NT2/D1 (cell line): ENCODE measurements at places on chromosomes 7 and 10.

GRCh38 chr7:150801946-150802771 lies 1.6 kb downstream of the TMEM176A start:
- no peak for DNase-seq

GRCh38 chr10:131102676-131103075 lies 208.8 kb downstream of the TCERG1L start:
- DNase-seq: no peak

DNA sequence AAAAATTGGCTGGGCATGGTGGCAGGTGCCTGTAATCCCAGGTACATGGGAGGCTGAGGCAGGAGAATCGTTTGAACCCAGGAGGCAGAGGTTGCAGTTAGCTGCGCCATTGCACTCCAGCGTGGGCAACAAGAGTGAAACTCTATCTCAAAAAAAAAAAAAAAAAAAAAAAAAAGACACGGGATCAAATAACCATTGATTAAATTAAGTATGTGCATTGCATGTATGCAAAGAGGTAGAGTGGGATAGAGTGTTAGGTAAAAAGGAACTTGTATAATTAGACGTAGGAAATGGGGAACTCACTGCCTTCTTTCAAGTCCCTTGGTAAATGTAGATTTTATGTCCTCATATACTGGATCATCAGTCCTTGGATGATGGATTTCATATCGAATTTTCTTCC lies 13.1 kb downstream of the VCL start:
- DNase-seq: no peak

- no peak for DNase-seq
Measured at GRCh38 chr10:29064680-29065079, 224.2 kb upstream of the LYZL1 start.

GRCh38 chr7:138975343-138976104 lies 5.7 kb downstream of the KIAA1549 start:
- DNase-seq: no peak

- no peak for DNase-seq
Measured at GRCh38 chr7:99365318-99366141, 9.0 kb upstream of the ARPC1B start.

DNA sequence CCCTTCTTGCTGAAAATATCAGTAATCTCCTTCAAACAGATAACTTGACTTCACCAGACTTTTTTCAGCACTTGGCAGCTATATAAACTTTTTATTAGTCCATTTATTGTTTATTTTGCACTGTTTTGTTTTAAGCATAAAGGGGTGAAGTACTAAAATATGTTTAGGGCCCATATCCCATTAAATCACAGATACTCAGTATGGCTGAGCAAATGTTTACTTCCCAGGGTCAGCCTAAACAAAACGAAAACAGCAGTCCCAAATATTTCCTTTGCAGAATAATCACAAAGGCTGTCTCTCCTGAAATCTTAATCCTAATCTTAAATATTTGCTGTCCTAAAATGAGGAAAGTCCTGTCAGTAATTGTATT lies 649.6 kb downstream of the TNS3 start:
- DNase-seq: no peak

DNA sequence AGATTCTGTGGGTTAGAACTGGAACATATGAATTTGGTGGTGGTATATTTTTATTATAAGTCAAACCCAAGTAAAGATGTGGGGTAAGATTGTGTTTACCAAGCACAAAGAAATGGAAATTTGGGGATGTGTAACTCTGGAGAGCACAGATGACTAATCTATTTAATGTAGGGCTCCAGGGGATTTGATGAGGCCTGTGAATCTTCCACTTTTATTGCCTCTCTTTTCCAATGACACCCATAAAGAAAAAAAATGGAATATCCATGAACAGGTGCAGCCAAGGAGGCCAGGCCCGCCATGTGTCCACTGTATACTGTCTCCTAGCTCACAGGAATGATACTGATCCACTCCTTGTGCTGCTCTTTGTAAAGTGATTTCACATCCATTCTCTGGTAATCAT lies 2.8 kb downstream of the SRGN start:
- no peak for DNase-seq

- DNase-seq: no peak
Measured at GRCh38 chr7:15798081-15798480, 111.6 kb upstream of the MEOX2 start.

GRCh38 chr7:29189743-29190201 lies 4.8 kb upstream of the CHN2 start:
- peak; percentile 96 for DNase-seq

- no peak for DNase-seq
Measured at GRCh38 chr10:29174389-29174788, 114.5 kb upstream of the LYZL1 start.

DNA sequence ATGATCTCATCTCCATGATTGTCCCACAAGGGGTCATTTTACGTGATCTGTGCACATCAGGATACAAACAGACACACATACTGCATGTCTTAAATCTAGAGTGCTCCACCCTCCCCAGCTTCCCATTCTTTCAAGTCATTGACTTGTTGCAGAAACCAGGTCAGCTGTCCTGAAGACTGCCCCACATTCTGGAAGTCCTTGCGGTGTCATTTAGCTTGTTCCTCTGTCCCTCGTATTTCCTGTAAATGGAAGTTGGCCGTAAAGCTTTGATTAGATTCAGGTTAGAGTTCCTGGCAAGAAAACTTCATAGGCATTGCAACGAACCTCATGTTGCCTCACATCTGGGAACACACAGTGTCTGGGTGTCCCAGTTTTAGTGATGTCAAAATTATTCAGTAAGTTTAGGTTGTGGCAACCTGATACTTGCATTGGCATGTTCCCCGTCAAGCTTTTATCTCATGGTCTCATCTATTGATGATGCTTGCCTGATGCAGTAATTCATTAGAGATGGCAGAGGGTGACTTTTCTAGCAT lies 417.4 kb upstream of the GALNT17 start:
- no peak for DNase-seq

GRCh38 chr10:120460776-120461175 lies 3.7 kb downstream of the PLPP4 start:
- DNase-seq: no peak

DNA sequence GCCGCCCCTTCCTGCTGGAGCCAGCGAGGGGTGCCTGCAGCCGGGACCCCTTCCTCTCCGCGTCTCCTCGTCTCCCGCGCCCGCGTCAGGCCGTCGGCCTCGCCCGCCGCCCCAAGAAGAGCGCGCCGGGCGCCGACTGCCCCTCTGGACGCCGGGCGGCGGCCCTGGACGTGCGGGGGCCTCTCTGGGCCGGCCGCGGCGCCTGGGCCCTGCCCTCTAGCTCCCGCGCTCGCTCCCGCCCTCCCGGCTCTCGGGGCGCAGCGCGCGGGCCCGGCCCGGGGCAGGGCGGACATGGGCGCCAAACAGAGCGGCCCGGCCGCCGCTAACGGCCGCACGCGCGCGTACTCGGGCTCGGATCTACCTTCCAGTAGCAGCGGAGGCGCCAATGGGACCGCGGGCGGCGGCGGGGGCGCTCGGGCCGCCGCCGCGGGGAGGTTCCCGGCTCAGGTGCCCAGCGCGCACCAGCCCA lies 704 bp downstream of the ZNRF2 start:
- DNase-seq: peak; percentile 22

- DNase-seq: no peak
Measured at GRCh38 chr7:140212100-140212881, 35.5 kb upstream of the KDM7A start.

DNA sequence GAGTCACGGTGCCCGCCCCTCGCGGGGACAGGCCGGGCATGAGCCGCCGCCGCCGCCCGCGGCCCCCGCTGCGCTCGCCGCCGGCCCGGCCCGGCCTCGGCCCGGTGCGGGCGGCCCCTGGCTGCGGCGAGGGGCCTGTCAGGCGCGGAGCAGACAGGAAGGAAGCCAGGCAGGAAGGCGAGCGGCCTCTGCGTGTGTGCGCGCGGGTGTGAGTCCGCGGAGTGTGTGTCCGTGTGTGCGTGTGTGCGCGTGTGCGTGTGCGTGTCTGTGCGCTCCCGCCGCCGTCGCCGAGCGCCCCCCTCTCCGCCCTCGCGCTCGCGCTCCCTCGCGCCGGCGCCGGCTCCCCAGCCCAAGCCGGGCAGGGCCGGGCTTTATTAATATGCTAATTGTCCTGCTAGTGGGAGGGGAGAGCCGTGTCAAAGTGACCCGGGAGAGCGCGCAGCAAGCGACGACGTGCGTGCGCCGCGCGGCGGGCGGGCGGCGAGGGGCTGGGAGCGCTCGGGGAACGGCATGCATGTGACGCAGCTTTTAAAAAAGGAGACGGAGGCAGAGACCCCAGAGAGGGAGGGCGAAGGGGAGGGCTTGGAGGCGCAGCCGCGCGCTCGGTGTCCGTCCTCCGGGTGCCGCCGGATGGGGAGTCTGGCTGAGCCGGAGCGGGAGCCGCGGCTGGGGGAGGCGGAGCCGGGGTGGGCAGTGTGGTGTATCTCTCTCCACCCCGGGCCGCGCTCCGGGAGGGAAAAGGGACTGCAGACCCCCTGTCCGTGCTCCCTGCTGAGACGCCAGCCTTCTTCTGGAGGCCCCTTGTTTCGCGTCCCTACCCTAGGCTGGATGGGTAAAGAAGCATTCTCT lies at the start of gene LDB1:
TSS of gene LDB1 (minus strand) at position 227 of the 849 bp plus-strand sequence. CDS start 258 bp downstream, outside the sequence.
- peak; percentile 63 for DNase-seq

DNA sequence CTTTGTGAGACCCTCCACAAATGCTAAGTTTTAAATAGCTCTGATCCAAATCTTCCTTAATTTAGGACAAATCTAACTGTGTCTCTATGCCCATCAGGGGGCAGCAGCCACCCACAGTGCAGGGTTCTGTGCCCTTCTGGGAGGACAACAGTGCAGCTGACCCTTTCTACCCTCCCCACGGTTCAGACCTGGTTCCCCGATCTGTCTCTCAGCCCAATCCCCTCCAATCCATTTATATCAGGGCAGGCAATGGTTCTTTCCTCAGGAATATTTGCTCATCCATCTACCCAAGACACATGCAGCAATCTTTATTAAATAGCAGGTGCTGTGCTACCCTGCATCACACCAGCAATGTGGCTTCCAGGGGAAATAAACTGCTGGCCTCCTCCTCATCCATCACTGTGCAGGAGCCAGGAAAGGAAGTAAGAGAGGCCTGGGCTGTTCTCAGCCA lies 4.0 kb upstream of the RBM28 start:
- peak; percentile 38 for DNase-seq

DNA sequence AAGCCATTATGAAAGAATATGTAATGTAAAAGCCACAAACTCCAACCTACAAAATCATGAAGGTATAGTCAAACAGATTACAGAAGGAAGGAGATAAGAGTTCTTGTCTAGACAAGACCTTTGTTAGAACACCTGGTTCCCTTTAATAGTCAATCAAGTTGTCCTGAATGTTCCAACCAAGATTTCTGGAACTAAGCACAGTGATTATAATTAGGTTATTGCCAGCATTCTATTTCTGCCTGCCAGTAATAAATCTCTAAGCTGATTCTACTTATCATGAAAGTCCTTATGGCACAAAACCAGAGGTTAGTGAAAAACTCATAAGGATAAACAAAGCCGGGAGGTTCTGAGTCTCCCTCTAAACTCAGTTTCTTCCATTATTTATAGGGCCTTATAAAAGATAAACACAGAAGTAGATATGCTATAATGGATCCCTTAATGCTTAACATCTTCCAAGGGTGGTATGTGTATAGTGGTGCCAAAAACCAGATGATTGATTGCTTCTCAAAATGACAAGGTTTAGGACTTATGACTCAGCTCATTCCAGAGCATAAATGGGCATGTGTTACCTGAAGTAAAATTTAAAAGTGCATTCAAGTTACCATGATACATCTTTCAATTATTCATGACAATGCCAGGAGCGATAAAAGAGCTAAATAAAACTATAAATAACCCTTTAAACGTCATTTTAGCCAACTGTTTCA lies 237.2 kb downstream of the CSTF2T start:
- no peak for DNase-seq
